ENCODE measurements at places on chromosomes 5 and 9.
A peak's percentile ranks its signal among the peaks of the same experiment; 100 is the strongest.

- DNase-seq, result no peak
Measured at GRCh38 chr5:168649306-168649705, 70.1 kb upstream of the PANK3 start.

DNA sequence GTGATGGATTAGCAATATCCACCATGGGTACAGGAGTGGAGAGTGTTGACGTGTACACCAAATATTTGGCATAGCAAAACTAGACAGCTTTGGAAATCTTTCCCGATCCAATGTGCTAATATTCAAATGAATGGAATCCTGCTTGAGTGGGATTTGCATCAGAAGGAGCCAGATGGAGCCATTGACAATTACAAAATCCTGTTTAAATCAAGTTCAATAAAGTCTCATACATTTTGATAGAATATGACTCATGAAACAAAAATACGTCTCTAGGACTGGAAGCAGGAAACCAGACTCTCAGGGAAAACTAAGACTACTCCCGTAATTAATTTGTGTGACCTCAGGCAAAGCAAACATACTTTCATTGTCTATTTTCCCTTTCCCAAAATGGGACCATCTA, 13.0 kb downstream of the TNC start:
- DNase-seq, result no peak

- no peak for DNase-seq
Measured at GRCh38 chr9:26057050-26057449, 378.8 kb upstream of the TUSC1 start.

DNA sequence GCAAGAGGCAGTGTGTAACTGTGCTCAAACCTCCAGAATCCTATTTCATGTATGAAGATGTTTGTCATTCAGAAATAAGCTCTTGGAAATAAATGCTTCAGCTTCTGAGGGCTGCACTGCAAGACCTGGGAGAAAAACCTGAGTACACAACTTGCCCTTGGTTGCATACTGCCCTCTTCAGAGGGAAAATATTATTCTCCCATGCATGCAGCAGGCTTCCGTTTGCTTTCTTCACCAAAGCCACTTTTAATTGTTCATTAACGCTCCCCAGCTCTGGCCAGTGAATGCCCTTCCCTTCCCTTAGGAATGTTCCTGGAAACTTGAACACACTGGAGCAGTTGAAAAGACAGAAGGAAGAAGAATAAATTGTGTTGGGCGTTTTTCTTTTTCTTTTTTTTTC, 2.5 kb upstream of the WHRN start:
- DNase-seq, result no peak

DNA sequence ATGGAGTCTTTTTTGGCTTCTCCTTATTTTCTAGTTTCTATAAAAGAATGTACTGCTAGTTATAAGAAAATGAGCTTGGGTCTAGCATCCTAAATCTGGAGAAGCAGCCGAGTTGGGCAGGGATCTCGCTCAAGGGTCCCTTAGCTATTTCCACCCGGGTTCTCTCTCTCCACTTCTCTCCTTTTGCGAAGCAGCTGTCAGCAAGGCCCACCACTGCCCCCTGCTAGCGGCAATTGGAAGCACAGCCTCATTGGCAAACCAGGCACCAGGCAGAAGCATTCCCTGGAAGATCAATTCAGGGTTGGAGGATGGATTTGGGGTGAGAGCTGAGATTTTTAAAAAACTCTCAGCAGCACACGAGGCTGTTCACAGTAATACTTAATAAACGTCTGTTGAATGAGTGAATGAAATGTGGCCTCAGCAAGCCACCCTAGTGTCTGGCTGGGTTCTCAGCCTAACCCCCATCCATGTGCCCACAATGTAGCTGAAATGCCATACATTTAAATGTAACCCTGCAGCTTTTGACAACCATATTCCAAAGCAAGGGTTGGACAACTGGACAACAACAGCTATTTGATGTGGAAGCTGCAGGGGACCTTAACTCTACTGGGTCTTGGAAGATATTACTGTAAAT, 34.6 kb upstream of the TNIP1 start:
- no peak for DNase-seq

DNA sequence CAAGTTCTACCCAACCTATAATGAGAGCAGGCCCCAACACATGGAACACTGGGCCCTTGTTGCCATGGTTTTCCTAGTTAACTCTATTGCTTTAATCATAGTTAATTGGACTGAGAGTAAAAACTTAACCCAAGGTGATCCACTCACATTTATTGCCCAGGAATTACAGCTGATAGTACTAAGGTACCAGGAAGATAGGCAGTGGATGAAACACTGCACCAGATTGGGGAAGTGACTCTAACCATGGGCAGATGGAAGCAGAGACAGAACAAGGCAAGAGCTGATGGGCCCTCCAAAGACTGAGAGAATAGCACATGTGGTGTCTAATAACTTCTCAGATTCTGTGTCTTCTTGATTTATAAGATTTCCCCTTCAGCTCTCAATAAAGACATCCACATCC, 145.7 kb upstream of the TRIM32 start:
- no peak for DNase-seq

DNA sequence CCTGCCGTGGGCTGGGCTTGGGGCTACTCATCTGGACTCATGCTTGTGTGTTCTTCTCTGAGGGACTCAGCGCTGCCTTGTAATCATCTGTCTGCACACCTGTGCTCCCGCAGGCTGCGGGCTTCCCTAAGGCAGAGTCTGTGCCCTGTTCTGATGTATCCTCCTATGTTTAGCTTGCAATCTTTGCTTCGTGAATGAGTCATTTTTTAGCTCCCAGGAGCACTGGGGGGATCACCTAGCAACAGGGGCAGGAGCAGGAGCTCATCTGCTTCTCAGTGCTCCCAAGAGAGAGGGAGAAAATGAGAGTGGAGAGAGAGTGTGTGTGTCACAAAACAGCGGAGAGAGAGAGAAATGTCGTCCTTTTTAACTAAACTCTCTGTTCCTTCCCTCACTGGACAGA, 202.4 kb upstream of the ZNF618 start:
- DNase-seq, result no peak

DNA sequence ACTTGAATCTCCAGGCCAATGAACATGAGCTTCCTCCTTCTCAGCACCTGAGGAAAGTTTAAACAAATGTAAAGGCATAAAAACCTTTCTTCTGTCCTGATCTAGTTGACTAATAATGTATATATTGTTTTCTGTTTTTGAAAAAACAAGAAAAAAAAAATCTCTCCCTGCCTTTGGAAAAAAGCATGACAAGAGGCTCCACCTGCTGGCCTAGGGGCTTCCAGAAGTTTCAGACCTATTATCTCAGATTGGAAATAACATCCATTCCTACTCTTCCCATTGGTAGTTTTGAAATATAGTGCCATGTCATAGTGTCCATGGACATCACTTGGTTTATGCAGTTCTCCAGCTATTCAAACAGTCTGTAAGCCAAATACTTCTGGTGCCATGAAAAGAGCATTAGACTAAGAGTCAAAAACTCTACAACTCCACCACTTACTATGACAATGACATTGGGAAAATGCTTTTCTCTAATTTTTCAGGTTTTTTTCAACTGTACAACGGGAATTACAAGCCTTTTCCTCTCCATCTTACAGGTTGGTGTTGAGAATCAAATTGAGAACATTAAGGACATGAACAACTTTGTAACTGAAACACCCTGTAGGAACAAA, 409.6 kb upstream of the MPDZ start:
- DNase-seq, result no peak

DNA sequence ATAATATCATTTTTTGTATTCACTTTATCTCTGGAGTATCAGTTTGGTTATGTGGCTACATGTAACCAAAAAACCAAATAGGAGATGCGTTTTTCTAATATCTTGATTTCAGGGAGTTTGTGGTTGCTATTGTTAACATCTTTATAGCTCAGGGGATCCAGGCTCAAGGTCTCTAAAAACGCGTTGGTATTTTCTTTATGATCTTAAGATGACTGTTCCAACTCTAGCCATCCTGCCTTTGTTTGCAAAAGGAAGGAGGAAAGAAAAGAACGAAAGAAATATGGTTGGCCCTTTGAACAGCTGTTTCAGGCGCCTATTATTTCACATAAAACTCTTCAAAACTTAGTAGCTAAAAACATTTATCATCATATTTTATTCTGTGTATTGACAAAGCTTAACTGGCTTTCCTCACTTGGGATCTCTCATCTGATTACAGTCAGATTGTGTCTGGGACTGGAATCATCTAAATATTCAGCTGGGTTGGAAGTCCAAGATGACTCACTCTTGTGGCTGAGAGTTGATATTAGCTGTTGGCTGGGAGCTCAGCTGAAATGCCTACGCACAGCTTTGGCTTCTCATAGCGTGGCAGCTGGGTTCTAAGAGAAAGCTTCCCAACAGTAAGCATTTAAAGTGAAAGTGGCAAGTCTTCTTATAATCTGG, 60.1 kb downstream of the FAM174A start:
- peak; percentile 85 for DNase-seq

DNA sequence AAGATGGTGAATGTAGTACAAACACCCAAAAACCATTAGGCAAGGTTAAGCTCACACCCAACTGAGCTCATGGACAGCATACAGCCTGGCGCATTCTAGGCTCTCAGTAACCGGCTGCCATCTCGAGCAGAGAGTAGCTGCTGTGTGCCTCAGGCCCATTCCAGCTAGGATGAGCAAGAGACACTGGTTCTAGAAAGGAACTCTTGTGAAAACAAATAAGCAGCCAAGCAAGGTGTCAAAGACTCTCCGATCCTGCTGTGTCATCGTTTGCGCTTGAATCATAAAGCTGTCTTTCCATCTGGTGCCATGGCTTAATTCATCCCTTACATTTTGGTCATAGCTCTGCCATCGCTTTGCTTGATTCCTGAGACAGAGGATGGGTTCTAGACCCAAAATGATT, 135.4 kb upstream of the MSX2 start:
- DNase-seq, result no peak

DNA sequence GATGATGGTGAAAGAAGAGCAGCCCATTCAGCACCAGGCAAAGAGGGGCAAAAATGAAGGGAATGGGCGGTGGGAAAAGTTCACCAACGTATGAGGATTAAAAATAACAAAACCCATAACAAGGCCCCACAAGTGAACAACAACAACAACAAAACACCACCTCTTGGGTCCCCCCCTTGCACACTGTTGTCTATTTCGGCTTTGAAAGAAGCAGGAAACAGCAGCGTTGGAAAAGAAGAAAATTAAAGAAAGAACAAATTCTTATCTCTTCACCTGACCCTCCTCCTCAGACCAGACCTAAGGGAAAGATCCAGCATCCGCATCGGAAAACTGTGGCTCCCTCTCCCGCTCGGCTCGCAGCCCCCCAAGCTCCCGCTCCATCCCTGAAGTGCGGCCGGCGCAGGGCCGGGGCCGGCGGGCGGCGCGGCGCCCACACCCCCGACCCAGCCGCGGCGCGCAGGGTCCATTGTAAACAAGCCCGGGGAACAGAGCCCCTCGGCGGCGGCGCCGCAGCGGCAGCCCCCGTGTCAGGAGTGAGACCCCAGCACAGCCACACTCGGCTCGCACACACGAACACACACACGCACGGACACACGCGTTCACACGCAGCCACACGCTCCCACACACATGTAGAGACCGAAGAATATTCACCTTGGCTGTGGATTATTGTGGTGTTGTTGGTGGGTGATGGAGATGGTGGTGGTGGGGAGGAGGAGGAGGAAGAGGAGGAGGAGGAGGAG, 535 bp downstream of the RFX3 start:
- DNase-seq, result no peak

- no peak for DNase-seq
Measured at GRCh38 chr9:133331641-133332380, 4.2 kb downstream of the SURF6 start.

DNA sequence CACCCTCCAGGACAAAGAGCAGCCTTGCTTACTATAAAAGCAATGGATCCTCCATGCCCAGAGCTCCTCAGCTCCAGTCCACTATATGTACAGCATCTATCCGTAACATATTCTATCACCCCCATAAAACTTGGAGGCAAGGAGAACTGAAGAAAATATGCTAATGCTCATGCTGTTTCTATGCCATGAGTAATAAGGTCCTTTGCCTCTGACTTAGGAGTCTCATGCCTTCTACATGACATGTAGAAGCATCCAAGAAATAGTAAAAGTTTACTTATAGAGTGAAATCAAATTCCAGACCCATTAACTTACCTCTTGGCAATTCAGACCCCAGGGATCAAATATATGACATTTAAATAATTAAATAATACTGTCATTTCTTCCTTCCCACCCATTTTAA, 33.7 kb downstream of the SSBP2 start:
- DNase-seq, result no peak

GRCh38 chr9:117134826-117135500, 279.9 kb downstream of the ASTN2 start:
- DNase-seq, result no peak

GRCh38 chr9:96478829-96479371, 28.9 kb downstream of the HABP4 start:
- DNase-seq, result no peak

- DNase-seq, result no peak
Measured at GRCh38 chr9:95605101-95605500, 88.3 kb upstream of the PTCH1 start.

- DNase-seq, result no peak
Measured at GRCh38 chr9:115109486-115109885, 8.5 kb downstream of the TNC start.

- DNase-seq, result no peak
Measured at GRCh38 chr9:136645903-136646754, 16.6 kb upstream of the EGFL7 start.

- no peak for DNase-seq
Measured at GRCh38 chr5:169354921-169355320, 54.0 kb upstream of the SLIT3 start.

GRCh38 chr5:57338868-57339340, 143.7 kb downstream of the ACTBL2 start:
- DNase-seq, result no peak

DNA sequence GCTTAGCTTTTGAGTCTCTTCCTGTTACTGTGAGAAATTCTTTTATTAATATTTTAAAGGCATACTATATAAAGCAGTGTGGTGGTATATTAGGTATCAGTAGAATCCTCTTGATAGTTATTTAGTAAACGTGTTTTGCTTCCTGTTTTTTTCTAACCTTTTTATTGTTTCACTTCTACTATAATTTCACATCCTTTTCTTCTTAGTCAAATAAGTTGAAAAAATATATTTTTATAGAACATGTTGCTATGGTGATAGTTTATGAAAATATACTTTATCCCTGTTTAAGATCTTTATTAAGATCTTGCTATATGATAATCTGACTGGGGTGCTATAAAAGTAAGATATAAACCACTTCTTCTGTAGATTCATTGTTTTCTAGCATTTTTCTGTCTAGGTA, 2.1 kb downstream of the POLK start:
- no peak for DNase-seq

DNA sequence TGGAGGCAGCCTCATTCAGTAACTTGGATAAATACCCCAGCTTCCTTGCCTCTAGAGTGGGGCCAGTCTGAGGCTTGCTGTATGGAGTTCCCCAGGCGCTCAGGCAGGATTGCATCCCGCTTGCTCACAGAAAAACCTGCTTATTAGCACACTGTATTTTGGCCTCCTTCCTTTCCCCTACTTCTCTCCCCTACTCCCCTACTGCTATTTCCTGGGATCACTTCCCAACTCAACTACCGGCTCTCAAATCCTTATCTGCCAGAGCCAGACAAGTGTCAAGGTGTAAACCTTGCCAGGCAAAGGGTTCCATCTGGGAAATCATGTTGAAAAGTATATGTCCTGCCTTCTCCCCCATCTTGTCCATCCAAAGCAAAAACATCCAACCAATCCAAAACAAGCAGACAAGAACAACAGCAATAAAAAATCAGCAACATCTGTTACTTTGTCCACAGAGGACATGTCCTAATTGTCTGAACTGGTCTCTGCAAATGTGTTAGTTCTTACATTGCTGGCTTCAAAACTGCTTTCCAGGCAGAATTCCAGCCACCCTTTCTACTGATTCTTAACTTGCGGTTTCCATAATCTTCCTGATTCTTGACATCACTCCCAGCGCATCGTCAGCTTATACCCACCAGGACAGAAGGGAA, 164.1 kb upstream of the SEMA6A start:
- no peak for DNase-seq
